SHP77 treated with DMSO at 0.1 percent for 48 hours (cell line): ENCODE measurements at places on chromosomes 13 and 19.

GRCh38 chr19:37095859-37096258 is 17.6 kb downstream of the ZNF420 start:
- no peak for DNase-seq

DNA sequence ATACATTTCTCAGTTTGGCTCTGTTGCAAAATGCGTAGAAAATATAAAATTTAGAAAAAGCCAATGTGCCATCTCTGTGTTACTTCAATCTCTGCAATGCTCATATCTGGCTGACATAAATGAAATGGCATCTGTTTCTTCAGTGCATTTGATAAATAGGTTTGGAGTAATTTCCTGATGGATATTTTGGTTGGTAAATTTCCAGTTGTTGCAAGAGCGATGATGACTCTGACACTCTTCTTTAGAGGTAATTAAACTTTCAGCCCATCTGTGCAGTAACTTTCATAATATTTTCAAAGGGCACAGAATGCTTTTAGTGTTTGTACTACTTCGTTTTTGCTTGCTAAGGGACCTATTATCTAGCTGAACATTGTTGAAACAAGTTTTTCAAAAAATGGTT is 1286.4 kb downstream of the PCDH9 start:
- DNase-seq = no peak

DNA sequence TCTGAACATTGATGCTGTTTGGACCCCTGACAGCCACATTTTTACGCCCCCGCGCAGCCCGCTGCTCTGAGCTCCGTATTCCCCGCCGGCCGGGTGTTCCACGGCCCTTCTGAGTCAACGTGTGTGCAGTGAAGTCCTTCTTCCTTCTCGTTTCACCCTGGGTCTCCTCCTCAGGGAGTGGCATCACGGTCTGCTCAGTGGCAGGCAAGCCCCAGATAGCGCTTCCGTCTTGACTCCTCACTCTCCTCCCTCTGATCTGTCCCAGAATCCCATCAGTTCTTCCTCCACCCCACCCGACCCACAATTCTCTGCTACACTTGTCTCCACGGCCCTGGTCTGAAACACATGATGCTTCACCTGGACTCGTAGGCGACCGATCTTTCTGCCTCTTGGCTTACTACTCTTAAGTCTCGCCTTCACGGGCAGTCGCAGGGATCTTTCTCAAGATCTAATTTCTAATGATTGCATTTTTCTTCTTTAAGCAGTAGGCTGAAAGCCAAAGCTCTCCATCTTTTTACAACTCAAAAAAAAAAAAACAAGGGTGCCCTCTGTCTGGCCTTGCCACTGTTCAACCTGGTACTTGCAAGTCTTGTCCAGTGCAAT is 33.9 kb downstream of the CCNE1 start:
- peak; percentile 19 for DNase-seq

DNA sequence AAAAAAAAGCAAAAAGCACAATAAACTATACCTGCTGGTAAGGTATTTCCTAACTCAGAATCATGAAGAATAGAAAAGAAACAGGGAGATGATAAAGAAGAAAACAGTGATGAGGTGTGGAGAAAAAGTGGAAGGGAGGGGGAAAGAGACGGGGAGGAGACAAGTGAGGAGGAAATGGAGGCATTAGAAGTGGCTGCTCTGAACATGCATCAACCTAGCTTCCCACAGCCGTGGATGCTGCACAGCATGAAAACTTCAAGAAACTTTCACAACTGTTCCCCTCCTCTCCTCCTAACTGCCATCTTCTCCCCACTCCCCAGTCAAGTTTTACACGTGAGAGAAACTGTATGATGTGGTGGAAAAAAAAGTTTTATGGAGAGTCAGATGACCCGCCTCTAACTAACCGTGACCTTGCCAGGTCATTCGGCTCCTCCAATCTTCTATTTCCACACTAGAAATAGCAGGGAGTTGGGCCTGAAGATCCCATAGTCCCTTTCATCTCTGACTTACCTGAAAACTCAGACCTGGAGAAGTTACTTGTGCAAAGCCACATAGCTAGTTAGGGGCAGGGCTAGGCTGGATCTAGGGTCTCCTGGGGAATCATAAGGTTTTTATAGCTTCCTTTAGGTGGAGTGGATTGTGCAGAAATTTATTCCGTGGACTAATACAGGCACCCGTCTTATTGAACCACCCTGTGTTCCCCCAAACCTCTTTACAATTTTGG is 461.9 kb downstream of the KLF5 start:
- no peak for DNase-seq

GRCh38 chr19:49255674-49256073 is 69.3 kb downstream of the SLC6A16 start:
- no peak for DNase-seq

DNA sequence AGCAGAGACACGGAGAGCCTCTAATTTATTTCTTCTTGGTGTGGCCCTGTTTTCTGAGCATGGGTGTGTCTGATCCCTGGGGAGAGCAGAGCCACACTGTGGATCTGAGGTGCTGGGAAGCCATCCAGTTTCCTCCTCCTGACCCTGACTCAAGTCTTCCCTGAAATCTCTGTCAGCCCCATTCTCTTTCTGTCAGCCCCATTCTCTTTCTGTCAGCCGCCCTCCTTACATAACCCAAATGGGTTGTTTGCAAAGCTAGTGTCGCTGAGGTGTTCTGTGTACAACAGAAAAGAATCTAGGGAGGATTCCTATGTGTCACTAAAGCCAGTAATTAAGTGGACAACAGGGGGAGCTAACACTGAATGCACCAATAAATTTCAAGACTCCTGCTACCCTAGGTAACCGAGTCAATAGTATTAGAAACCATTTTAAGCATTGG is 50.2 kb downstream of the LRCH1 start:
- DNase-seq = no peak

GRCh38 chr19:56372281-56372680 is 21.1 kb downstream of the ZNF582 start:
- DNase-seq = no peak

DNA sequence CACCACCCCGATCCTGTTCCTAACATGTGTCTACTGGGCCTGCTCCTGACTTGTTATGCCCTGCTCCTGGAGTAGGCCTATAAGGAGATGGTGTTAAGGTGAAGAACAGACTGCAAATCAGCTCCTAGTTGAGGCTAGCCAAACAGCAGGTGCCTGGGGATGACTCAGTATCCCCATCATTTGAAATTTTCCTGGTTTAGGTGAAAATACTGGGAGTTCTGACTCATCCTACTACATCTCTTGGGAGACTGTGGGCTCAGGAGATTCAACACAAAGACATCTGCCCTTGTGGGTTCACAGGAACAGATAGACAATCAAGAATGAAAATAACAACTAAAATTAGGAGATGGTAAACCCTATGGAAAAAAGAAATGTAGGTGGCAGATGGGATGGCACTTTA is 41.2 kb downstream of the BRD4 start:
- DNase-seq = no peak
